ENCODE measurements at places on chromosomes 4 and X. TPM values are rescaled to one million over a fixed set of nuclear protein-coding genes. Genes with fewer than 3 reads are reported as not detected.

DNA sequence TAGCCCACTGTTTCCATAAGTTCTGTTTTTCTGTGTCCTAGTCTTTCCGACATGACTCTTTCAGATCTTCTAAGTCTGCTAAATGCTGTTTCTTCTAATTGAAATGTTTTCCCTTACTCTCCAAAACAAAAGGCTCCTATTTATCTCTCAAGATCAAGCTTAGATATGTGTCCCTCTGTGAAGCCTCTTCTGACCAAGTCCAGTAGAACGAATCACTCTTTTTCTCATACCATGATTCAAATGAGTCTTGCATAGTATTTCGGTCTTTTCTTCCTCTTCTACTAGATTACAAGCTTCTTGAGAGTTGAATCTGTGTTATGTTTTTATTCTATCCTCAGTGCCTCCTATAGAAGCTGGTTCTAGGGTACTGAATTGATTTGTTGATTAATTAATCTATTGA lies 45.3 kb upstream of the PRDM8 start:
- no peak for DNase-seq

PDLIM3 gene
- total RNA-seq: 411 TPM

DNA sequence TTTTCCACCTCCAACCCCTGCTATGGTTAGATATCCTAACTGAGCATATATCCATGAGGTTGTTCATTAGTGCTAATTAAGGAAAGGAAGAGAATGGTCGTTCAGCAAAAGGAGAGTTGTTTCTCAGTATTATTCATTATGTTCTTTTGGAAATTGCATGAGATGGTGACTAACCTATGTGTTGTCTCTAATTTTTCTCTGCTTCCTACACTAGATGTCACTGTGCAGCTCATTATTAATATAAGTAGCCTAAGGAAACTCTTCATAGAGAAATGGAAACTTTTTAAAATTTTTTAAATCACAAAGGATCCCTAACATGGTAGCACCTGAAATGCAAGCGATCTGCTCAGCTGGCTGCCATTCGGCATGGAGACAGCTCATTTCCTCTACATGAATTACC lies 67.7 kb upstream of the FAM9A start:
- DNase-seq: no peak

DNA sequence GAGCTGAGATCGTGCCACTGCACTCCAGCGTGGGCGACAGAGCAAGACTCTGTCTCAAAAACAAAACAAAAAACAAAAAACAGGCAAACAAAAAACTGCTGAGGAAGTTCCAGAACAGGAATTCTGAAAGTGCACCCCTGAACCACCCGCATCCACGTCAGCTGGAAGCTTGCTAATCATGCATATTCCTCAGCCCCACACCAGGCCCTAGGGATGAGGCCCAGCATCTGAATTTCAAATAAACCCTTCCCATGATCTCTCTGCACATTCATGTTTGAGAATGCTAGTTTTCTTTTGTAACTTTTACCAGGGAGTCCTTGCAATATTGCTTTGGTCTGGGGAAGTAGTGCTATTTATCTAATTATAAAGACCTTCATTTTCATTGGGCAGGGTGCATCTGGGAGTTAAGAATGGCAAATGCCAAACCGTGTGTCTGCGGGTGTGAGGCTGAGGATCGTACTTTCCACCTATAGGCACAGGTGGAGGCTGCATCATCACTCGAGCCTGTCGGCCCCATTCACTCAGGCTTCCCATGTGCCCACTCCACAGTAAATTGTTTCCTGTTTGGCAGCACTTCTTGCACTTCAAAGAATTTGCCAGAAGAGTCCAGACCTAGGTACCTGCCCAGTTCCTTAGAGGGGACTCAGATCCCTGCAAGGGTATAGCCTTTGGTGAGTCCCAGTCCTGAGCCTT lies 23.6 kb downstream of the CCKAR start:
- DNase-seq: no peak

IL1RAPL1 gene
- 0.26 TPM for total RNA-seq

DNA sequence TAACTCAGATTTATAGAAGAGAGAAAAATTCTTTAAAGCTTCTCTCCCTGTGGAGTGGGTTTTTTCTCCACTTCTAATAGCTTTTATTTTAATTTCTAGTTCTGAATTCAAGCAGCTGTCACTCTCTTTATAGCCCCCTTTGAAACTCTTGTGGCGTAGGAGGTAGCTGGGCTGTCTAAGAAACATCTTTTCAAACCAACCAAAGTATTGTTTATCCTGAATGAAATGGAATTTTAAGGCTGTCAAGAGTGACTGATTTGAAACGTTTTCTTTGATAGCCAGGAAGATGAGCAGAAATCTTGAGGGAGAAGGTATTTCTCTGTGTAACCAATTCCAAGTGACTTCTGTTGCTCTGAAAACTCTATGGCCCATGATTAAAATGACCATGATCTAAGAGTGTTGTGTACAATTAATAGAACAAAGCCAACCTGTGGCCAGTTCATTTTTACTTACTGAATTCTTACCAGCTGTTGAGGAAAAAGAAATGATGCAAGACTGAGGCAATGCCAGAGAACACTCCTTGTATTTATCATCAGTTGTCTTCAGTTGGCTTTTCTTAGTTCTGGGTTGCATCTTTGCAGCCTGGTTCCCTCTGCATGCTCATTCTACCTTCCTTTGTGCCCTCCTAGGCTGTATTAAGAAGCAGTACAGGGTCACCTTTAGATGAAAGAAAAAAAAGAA lies 298.4 kb downstream of the ARHGAP10 start:
- no peak for DNase-seq

DNA sequence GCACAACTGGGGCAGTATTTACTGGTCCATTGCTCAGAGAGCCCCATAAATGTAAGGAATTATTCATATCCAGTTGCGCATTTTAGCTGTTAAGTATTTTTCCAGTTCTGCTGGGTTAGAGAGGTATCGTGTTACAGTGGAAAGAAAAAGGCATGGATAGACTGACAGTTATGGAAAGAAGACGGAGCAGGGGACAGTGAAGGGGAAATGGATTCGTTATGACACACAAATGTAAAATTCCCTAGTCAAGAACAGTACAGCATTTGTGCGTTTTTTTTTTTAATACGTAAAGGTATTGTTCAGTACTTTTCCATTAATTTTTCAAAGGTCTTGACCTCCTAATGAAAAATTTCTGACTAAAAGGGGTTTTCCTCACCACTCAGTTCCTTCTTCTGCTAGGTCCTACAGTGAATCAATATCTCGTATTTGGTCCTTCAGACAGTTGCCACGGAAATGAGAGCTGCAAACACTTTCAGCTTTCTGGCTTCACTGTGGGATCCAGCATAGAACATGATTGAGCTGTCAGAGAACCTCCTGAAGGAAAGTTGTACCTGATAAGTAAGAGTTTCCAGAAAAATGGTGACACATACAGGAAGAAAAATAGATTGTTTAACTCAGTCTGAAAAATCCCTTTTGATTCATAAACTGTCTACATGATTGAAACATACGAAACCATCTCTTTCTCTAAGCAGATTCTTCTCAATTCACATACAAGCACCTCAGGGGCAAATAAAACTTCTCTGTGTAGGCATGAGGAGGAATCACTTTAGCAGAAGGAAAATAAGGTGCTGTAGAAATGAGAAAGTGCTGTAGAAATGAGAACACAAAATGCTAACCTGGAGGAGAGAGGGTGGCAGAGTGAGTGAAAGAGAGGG lies 21.8 kb upstream of the BBS12 start:
- no peak for DNase-seq

DNA sequence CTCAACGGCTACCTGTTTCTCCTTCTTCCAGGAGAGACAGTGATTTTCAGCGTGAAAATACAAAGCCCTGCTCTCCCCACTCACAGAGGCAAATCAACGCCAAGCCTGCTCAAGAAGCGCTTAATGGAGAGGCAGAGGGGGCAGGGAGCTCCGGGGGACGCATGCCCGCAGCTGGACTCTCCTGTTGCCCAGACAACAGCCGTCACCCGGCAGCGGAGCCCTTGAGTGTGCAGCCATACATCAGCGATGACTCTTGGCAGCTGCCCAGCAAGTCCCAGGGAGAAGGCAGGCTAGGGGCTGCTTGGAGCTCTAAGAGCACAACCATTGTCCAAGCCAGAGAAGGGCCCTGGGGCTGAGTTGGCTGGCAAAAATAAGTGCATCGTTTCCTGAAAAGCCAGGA lies 71.0 kb upstream of the AFAP1 start:
- DNase-seq: peak; percentile 84

GRCh38 chrX:15398874-15399273 lies 14.7 kb upstream of the VEGFD start:
- no peak for DNase-seq

NR0B1 gene
- not detected for total RNA-seq

- DNase-seq: no peak
Observed at GRCh38 chr4:38577462-38577861, 86.5 kb upstream of the KLF3 start.

HEPH gene
- 58.2 TPM for total RNA-seq
